ENCODE measurements at places on chromosomes 1 and 21.

DNA sequence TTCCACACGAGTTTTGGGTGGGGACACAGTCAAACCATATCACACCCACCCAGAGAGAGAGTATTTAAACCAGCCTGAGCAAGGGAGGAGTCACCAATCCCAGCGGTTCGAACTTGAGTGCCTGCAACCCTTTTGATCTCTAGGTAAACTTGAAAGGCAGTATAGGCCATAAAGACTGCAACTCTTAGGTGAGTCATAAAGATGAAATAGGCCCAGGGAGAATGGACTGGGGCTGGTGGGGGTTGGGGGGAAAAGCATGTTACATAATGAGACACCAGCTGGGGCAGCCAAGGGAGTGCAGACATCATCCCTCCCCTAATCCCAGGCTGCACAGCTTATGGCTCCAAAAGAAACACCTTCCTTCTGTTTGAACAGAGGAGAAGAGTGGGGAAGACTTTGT is 99.8 kb upstream of the LHX8 start:
- DNase-seq = no peak

DNA sequence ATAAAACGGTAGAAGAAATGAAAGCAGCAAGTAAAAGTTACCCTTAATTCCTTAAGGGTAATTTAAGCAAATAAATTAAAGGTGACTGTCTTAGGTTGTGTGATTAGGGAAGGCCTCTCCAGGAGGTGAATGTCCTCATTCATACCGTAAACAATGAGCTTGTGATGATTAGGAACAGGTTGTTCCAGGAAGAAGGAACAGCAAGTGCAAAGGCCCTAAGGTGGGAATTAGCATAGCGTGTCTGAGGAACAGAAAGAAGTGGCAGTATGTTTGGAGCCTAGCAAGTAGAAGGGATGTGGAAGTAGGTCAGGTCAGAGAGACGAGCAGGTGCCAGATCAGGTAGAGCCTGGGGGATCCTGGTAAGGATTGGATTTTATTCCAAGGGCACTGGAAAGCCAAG is 5.6 kb downstream of the AK4 start:
- DNase-seq = no peak

- no peak for DNase-seq
Observed at GRCh38 chr21:45805321-45805720, 161.8 kb downstream of the PCBP3 start.

DNA sequence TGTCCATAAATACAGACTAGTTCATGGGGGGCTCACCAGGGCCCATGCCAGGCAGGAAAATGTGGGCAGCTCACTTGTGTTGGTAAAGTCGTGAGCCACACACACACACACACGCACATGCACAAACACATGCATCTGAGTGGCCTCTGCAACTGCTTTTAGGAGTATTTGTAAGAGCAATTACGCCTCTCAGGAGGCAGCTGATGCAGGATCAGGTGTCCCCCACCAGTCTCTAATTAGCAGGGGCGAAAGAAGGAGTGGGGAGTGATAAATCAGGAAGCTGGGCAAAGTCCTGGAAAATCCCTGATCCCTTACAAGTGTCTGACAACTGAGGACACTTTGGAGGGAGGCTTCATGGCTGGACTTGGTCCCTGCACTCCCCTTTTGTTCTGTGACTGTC is 5.7 kb upstream of the IVL start:
- DNase-seq = no peak

DNA sequence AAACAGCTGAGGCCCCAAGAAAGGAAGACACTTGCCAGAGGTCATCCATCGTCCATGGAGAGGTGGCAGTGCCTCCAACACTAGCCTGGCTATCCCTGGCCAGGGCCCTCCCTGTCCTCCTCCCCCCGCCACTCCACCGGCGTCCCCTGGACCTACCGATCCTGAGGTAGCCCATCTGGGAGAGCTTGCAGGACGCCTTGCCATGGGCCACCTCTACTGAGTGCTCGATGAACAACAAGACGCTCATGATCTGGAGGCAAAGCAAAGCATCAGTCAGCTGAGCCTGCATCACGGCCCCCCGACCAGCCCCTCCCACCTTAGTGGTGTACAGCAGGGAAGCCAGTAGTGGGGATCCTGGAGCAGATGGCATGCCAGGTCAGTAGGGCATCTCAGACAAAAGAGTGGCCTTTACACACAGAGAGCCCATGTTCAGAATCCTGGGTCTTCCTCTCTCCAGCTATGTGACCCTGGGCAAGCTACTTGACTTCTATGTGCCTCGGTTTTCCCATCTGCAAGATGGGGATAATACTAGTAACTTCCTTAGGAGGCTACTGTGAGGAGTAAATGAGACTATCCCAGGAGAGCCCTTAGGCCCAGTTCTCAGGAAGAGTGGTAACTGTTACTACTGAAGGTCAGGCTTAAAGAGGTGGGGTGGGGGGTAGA is 15.1 kb downstream of the LAPTM5 start:
- no peak for DNase-seq

- no peak for DNase-seq
Observed at GRCh38 chr1:116578581-116578980, 7.8 kb upstream of the CD58 start.

GRCh38 chr1:202577381-202577780 is 132.9 kb downstream of the SYT2 start:
- DNase-seq = no peak

DNA sequence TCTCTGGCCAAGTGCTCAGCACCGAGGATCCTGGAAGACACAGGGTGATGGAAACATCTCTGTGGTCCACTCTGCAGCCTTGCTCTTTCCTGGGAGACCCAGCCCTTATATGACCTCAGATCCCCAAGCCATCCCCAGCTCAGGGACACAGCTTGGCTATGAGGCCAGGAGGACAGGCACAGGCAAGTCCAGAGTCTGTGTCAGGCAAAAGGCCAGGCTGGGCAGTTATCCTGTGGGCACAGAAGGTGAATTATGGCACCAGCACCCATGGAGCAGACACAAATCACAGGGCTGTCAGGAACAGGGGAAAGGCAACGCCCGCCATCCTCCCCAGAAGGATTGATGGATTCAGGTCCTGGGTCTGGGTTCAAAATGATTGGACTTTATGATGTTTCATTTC is 52.1 kb upstream of the SCMH1 start:
- no peak for DNase-seq

DNA sequence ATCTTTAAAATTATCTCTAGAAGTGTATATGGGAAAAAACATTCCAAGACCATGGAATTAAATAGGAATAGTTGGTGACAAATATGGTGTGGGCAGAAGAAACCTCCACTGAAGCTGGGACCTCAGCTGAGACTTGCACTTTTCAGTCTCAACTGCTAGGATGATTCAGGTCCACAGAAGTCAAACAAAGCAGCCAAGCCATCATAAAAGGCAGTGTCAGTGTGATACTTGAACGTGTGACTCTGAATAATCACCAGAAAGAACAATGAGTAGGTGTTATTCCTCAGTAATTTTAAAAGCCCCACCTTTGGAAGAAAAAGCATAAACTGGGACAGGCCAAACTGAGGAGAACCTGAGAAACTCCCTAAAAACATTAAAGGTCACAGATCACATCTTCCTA is 90.7 kb downstream of the ZNF281 start:
- no peak for DNase-seq

DNA sequence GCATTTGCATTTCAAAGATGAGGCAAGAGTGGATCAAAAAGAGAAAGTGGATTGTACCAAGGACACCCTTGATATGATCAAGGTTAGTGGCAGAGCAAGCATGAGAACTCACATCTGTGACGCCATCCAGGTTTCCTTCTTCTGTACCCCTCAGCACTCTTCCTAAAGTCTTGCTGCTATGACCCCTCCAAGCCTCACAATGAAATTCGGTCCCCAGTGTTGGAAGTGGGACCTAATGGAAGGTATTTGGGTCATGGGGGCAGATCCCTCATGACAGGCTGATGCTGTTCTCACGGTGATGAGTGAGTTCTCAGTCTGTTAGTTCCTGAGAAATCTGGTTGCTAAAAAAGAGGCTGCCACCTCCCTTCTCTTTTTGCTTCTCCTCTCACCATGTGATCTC is 86.4 kb downstream of the PGM1 start:
- no peak for DNase-seq

DNA sequence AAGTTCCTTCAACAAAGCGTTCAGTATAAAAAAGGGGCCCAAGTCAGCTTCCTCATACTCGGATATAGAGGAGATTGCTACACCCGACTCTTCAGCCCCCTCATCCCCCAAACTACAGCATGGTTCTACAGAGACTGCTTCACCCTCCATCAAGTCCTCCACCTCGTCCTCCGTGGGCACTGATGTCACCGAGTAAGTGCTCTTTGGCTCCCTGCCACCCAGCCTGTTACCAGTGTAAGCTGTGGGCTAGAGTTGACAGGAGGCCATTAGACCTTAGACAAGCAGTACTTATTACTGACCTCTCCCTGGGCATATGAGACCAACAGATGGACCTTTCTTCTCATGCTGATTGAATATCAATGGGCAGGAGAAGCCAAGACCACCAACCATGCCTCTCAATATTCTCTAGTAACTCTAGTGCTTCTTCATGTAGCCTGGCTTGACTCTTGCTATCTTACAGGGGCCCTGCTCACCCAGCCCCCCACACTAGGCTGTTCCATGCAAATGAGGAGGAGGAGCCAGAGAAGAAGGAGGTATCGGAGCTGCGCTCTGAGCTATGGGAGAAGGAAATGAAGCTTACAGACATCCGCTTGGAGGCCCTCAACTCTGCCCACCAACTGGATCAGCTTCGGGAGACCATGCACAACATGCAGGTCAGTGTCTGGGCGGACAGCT is 20.9 kb upstream of the IPO9 start:
- no peak for DNase-seq

DNA sequence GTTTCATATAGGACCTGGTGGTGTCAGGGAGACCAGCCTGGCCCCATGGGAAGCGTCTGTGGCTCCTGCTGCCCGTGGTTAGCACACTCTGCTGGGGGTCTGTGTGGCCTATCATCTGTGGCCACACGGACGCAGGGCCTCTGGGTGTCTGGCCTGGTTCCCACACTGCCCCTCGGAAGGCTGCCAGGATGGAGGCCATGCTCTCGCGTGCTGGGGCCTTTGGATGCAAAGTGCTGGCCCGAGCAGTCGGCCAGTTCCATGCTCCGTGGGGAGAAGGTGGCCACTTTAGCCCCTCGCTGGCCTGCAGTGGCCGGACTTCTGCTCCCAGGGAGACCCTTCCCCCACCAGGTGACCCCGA is 20.8 kb upstream of the LRRC3 start:
- DNase-seq = no peak

DNA sequence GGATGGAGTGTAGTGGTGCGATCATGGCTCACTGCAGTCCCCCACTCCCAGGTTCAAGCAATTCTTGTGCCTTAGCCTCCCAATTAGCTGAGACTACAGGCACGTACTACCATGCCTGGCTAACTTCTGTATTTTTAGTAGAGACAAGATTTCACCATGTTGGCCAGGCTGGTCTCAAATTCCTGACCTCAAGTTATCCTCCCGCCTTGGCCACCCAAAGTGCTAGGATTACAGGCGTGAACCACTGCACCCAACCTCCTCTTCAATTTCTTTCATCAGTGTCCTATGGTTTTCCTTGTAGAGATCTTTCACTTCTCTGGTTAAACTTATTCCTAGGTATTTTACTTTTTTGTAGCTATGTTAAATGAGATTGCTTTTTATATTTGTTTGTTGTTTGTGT is 10.7 kb upstream of the MAST2 start:
- no peak for DNase-seq

GRCh38 chr1:171107969-171108368 is 17.3 kb downstream of the FMO3 start:
- DNase-seq = no peak

GRCh38 chr21:36423771-36424433 is 38.7 kb downstream of the CHAF1B start:
- DNase-seq = no peak

- no peak for DNase-seq
Observed at GRCh38 chr1:944341-945325, 14.4 kb downstream of the NOC2L start.

DNA sequence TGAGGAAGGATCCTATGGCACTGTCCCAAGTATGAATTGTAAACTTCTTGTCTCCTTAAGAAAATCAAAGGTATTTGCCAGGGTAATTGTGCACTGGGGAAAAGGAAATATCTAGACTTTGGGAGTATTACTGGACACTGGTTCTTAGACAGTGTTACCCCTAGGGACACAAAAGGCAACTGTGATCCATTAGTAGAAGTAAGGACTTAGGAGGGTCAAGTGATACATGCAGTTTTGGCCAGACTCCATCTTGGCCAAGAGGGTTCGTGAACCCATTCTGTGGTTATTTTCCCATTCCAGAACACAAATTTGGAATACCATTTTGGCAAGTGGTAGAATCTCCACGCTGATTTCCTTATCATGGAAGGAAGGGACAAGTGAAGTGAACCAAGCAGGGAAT is 98.1 kb downstream of the TM2D1 start:
- no peak for DNase-seq

DNA sequence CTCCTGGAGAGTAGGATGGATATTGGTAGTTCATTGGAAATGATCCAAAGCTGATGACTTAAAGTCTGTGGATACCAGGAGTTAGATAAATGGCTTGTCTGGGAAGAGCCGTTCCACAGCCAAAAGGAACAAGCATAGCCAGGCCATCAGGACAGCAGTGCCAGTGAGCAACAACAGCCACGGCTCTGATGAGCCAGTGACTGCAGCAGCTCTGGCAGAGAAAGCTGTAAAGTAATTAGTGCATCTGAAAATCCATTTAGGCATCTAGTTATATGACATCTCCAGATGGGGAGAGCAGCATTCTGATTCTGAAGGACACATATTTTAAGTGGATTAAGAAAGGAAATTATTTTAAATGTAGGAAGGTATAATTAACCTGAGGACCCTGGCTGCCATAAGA is 256.2 kb upstream of the PLXNA2 start:
- no peak for DNase-seq

- DNase-seq = no peak
Observed at GRCh38 chr1:230549625-230550024, 92.7 kb upstream of the COG2 start.

DNA sequence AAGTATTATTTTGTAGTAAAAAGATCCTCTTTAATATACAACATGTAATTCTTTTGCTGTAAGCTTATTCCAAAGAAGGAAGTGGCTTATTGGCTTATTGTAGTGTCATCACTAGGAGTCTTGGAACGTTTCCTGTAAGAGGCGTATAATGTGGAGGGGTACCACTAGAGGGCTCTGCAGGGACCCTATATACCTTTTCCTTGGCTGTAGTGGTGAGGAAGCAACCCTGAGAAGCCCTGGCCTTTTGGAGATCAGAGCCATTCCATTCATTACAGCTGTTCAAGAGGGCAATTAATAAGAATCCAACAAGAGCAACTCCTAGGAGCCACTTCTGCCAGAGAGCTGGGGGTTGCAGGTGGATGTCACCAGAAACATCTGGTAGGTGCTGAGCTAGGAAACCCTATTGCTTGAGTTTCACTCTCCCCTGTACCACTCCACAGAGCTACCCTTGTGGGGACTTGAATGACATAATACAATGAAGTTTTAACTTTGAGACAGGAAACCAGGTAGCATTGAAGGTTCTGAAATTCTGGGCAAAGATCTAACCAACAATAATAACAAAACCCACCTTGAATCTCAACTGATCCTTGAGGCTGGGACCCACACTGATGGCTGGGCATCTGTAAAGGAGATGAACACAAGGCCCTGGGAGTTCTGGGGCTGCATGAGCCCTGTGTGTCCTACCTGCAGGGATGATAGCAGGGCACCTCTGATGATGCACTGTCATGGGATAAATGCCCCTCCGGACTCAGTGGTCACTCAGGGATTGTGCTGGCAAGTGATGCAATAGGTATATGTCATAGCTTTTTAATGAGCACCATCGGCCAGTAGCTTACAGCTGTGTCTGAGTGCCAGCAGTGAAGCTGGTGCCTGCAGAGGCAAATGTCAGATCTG is 160.2 kb upstream of the COA6 start:
- DNase-seq = peak; percentile 81

GRCh38 chr1:154970631-154971340 is at the start of gene SHC1:
TSS of gene SHC1 (minus strand) at chr1:154970747. CDS start at chr1:154970526, 221 bp downstream.
- peak; percentile 48 for DNase-seq

GRCh38 chr21:35084869-35085268 is 35.8 kb upstream of the RUNX1 start:
- no peak for DNase-seq
